ENCODE measurements at places on chromosomes 1 and 21.

DNA sequence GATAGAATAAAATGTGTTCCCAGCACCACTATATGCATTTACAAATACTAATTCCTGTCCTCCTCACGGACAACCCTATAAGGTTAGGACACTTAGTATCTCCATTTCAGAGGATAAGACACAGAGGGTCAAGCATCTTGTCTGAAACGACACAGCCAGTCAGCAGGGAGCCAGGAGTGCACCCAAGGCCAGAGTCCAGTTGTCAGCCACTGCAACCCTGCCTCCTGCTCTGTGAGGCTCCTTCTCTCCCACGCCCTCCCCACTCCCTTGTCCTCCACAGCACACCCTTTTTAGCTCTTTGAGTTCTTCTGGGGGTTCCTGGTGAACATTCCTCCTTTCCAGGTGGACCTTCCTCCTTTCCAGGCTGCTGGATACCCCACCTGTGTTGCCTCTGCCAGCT, 119.0 kb upstream of the TNR start:
- no peak for DNase-seq

DNA sequence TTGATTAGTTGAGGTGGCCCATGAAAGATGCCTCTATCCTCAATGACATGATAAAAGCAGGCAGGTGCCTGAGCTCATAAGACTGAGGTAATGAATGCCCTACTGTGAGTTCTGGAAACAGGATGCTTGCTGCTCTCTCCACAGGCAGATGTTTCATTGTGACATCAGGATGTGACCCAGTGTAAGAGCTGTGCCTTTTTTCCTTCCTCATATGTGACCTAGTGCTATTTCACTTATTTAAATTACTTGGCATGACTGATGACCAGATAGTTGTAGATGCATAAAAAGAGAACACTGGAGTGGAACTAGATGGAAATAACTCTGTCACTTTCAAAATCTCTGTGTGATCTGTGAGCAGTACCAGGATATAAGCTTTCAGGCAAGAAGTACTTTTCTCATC, 31.9 kb downstream of the KIF14 start:
- no peak for DNase-seq

GRCh38 chr1:29948581-29948980, 712.3 kb downstream of the PTPRU start:
- no peak for DNase-seq

DNA sequence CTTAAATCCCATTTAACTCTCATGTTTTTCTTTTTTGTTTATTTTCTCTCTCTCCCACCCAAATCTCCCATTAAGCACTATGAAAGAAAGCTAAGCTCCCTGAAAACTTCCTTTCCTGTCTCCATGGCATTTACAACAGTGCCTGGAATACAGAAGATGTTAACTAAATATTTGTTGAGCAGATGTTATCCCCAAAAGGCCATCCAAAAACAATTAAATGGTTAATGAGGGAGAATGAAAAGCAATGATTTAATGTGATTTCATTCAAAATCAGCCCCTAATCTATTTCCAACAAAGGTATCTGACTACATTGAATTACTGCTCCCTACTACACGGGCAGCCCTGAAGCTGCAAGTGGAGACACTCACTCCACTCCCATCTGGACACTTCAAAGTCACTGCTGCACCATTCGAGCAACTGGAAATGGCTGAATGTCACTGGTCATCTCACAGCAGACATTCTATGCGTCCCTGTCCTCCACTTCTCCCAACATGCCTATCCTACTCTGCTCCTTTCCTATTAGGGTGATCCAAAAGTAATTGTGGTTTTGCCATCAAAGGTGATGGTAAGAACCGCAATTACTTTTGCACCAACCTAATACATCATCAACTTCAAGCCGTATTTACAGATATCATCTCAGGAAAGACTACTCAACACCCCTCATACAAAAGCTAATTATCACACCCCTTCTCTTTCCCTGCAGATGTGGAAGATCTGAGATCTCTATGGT, 7.5 kb downstream of the TP53BP2 start:
- no peak for DNase-seq

DNA sequence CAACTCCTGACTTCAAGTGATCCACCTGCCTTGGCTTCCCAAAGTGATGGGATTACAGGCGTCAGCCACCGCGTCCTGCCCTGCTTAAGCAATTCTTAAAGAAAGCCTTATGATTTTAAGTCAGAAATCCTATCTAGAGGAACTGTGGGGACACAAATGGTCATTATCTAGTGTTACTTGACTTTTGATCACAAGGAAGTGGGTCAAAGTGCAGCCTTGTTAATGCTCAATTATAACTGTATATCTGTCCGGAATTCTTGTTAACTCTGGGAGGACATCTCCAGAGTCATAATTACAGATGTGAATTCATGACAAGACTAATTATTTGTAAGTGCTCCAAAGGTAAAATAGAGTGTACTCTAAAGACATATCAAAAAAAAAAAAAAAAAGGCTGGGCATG, 76.9 kb upstream of the PUM1 start:
- DNase-seq, result no peak

- no peak for DNase-seq
Observed at GRCh38 chr1:198893141-198893540, 254.3 kb downstream of the PTPRC start.

DNA sequence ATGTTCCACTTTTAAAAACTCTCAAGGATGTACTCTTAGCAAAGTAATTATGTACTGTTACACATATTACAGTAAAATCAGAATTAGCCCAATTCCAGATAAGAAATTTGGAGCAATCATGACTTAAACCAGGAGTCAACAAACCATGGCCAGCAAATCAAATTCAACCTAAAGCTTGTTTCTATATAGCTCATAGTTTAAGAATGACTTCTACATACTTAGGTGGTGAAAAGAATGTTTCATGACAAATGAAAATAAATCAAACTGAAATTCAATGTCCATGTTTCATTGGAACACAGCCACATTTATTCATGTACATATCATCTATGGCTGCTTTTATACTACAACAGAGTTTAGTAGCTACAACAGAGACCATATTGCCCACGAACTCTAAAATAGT, 35.1 kb downstream of the FRRS1 start:
- no peak for DNase-seq

- peak; percentile 24 for DNase-seq
Observed at GRCh38 chr21:36156815-36157670, at the start of gene DOP1B. Gene DOP1B, plus strand, starts transcription at chr21:36156824. Its CDS starts 7,910 bp downstream, at chr21:36164734.

DNA sequence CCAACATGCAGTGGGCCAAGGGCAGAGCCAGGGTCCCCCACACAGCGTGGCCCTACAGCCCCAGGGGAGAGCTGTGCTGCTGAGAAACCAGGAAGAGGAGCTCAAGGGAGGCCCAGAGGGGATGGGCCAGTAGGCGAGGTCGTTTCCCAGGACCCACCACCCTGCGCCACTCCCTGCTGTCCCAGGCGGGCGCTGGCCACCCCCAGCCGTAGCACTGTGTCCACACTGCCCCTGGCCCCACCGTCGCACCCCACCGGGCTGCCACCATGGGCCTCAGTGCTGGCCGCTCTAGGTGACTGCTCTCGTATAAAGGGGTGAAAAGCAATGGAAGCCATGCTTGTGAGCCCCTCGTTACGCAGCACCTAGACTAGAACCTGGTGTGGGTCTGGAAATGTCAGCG, 22.4 kb downstream of the NADK start:
- no peak for DNase-seq

GRCh38 chr1:148162363-148162762, 10.3 kb upstream of the NBPF11 start:
- no peak for DNase-seq

GRCh38 chr1:183285746-183286145, 99.7 kb downstream of the LAMC2 start:
- DNase-seq, result no peak

- DNase-seq, result no peak
Observed at GRCh38 chr1:84773195-84773594, 82.9 kb upstream of the SSX2IP start.

GRCh38 chr1:76313304-76313703, 238.8 kb downstream of the ST6GALNAC3 start:
- DNase-seq, result no peak

DNA sequence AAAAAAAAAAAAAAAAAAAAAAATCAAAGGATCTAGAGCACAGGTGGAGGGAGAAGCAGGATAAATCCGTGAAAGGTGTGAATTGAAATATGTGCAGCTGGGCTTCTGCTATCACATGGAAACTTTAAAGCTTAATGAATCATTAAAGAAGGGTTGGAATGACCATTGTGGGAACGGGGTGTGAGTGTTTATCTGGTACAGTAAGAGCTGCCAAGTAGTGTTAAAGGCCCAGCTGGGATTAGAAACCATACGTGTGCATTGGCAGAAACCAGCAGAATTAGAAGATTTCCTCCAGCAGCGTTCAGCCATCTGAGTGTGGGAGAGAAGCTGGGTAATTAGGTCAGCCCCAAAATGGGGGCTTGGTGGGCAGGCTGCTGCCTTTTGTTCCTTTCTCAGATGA, 13.5 kb downstream of the FALEC start:
- DNase-seq, result no peak

DNA sequence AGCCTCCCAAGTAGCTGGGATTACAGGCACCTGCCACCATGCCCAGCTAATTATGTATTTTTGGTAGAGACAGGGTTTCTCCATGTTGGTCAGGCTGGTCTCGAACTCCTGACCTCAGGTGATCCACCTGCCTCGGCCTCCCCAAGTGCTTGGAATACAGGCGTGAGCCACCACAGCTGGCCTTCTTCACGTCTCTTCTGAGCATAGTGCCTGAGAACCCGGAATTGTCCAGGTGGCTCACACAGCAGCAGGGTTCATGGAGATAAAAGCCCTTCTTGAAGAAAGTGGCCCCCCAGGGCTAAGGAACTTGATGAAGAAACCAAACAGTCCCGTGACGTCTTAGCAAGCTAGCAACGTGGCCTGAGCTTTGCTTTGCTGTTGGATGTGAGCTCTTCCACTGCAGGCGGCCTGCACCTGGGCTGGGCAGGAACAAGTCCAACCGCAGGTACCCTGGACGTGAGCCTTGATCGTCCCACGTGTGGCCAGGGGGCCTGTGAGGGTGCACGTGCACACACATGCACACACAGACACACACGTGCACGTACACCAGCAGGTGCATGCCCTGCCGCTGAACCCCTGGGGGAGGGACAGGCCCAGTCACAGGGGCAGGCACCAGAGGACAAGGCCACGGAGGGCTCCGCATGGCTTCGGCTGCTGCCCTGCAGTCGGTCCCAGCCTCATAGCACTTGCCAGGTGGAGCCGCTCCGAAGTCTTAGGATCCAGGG, 23.4 kb upstream of the TRAPPC10 start:
- DNase-seq, result no peak

GRCh38 chr1:59699227-59699847, 115.4 kb upstream of the HOOK1 start:
- no peak for DNase-seq

GRCh38 chr1:4972761-4973320, 318.4 kb downstream of the AJAP1 start:
- DNase-seq, result no peak

DNA sequence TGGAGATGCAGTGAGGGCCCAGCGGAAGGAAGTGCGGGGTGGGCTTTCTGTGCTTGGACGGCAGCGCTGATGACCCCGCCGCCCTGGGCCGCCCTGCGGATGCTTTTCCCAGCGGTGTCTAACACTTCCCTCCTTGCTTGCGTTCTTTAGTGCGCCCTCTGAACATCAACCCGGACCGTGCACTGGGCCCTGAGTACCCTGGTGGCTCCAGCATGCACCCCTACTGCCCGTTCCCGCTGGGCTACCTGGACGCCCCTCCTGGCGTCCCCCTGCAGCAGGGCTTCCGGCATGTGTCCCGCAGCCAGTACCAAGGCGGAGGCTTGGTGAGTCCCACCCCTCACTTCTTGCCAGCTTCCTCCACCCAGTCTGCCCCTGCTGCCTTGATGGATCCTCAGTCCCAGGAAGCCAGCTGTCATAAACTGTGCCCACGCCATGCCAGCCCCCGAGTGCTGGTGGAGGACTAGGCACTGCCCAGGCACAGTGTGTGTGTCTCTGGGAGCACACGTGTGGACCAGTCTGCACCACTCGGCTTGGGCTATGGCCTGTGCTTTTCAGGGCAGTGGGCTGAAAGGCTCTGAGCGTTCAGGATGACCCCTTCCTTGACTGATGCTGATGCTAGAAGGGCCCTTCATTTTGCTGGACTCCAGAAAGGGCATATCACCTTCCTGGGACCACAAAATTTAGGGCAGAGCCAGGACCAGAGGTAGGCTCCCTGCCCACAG, 2.3 kb downstream of the DMRTB1 start:
- DNase-seq, result no peak

GRCh38 chr1:11858968-11859871, 475 bp upstream of the NPPB start:
- peak; percentile 62 for DNase-seq

DNA sequence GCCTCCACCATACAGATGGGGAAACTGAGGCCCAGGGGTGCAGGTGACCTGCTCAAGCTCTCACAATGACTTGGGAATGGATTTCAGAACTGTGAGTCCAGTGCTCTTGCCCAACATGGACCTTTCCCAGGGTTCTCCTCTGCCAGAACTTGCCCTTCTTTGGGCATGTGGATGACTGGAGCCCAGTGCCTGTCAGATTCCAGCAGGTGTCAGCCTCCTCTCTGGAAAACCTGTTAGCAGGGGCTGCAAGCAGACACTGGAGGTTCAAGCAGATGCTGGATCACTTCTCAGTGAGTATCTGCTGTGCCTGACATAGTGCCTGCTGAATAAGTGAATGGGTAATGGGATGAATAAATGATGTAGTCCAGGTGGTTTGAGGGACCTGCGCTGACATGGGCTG, 314.2 kb upstream of the POU3F1 start:
- no peak for DNase-seq

GRCh38 chr1:204377800-204378668, 18.3 kb upstream of the PLEKHA6 start:
- DNase-seq, result peak; percentile 27

DNA sequence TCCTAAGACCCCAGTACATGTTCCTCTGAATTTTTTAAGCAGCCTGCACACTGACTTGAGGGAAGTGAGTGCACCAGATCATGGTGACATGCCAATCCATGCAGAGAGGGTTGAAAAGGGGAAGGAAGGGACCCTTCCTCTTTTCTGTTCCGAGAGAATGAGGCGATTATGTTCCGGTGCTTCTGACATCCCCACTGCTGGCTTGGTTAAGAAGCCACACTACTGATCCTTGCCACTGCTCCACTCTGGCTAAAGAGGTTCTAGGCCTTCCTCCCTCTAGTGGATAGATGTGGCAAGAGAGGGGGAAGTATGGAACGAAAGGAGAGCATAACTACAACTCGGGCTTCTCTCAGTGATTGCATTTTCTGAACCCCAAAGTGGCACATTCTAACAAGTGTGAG, 1.8 kb upstream of the CYB5R1 start:
- DNase-seq, result no peak
